Fibroblast of mammary gland (primary cell): ENCODE measurements at places on chromosomes 13 and 19.

DNA sequence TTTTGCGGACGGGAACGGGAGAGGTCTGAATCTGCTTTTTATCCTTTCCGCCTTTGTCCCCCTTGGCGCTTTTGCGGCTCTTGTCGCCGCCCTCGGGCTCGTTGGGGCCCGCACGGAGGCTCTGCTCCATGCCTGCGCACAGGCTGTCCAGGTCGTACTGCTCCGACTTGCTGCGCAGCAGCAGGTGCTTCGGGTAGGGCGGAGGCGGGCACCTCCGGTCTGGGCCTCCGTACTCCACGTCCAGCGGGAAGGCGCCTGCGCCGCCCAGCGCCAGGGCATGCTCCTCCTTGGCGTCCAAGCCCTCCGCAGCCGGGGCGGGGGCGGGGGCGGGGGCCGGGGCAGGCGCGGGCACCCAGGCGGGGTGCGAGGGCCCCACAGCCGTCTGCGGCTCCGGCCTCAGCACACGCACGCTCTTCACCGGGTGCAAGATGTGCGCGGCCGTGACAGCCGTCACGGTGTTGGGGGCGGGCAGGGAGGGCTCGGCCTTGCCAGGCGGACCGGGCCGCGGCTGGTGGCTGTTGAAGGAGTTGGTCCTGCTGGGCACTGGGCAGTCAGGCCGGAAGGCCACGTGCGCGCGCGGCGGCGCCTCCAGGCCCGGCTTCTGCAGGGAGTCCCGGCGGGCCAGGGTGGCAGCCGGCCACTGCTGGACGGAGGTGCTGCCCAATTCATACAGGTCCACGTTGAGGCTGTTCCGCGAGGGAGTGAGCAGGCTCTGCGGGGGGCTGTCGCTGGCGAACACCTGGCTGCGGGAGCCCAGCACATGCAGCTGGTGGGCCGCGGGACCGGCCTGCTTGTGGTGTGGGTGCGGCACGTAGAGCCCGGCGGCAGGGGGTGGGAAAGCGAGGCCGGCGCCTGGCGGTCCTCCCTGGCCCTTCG is 73.1 kb downstream of the LATS2 start:
- no peak for DNase-seq

DNA sequence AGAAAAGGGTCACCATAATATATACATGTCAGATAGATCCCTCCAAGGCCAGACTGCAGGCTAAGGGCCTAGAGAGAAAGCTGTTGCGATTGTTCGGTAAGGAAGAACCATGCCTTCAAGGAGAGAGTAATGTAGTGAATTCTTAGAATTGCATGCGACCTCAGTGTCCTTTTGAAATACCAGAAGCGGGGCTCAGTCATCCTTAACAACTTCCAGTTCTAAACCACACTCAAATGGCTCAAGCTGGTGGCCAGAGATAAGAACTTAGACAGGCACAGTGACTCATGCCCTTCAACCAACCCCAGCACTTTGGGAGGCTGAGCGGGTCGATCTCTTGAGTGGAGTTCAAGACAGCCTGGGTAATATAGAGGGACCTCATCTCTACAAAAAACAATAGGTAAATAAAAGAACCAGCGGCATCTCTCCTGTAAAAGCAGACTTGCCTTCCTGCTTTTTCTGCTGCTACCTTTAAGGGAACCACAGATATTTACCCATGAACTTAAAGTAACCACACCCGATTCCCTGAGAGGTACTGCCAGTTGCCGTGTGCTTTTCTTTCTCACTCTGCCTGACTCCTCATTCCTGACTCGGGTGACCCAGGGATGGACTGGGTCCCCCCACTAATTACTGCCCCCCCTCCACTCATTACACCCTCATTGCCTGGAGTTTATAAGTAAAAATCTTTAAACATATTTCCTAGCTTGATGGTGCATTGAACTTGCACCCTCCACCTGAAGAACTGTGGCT is 15.4 kb upstream of the SIGLEC6 start:
- DNase-seq: no peak

GRCh38 chr13:100803091-100803490 is 128.5 kb upstream of the TMTC4 start:
- DNase-seq: no peak

GRCh38 chr13:109166804-109167203 is 537.4 kb downstream of the MYO16 start:
- DNase-seq: peak; percentile 26

GRCh38 chr19:1213391-1214286 is 8.1 kb downstream of the STK11 start:
- peak; percentile 91 for DNase-seq

- DNase-seq: no peak
Observed at GRCh38 chr13:99408703-99409000, 92.6 kb upstream of the TM9SF2 start.

DNA sequence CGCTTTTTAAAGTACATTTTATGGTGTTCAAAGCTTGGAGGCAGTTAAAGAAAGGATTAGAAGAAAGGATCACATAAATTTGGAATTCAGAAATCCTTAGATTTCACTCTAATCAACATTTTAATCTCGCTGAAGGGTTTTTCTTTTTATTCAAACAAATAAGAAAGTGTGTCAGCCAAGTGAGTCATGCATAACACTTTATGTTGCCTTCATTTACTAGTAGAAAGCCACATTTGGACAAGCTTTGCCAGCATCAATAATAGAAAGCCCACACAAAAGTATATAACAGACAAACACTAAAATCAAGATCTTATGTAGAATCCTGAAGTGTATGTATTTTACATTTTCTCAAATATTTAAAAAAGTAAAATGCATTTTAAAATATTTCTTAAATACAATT is 154.9 kb upstream of the TRPC4 start:
- no peak for DNase-seq

DNA sequence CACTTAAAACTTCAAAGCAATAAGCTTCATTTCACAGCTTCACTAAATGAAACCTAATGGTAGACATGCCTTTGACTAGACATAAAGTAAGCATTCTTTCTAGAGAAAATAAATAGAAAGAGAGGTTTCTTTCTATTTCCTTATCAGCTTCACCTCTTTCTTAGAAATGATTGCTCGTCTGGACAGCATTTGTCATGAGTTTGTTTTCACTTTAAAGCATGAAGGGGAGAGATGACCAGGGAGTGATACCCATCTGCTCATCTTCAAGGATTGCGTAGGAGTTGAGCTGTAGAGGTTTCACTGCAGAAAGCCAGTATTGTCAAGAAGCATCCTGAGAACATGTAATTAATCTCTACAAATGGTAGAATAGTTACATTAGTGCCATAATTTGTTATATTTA is 61.3 kb downstream of the COL4A2 start:
- no peak for DNase-seq

GRCh38 chr13:79723519-79724024 is 242.6 kb downstream of the NDFIP2 start:
- no peak for DNase-seq

- DNase-seq: no peak
Observed at GRCh38 chr13:106173346-106173745, 362.1 kb downstream of the EFNB2 start.

- no peak for DNase-seq
Observed at GRCh38 chr19:19542507-19542906, 4.4 kb downstream of the CILP2 start.

DNA sequence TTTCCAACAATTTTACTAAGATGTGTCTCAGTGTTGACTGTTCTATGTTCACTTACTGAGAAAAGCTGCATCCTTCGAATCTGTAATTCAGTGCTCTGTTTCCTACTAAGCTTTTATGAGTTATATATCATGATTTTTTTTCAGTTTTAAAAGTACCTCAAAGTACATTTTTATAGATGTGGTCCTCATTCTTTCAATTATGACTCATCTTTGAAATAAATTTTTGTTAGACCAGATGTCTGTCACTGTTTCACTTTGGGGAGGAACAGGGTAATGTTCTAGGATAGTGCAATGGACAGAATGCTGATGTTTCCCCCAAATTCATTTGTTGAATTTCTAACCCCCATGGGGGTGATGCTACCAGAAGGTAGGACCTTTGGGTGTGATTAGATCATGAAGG is 74.8 kb downstream of the NALCN start:
- peak; percentile 24 for DNase-seq

DNA sequence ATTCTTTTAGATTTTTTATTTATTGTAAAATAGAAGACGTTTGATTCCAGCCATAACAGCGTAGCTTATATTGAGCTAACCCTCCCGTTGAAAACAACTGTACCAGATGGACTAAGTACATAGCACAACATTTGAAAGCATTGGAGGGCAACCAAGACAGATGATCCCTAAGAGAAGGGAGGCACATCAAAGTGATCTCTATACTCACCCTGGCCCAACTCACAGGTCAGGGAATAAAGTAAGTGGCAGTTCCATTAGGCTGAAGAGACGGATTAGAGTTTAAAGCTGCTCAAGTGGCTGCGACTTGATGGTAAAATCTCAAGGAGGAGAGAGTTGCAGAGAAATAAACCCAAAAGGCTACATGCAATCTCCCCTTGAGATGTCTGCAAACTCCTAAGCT is 65.1 kb upstream of the ITM2B start:
- no peak for DNase-seq

DNA sequence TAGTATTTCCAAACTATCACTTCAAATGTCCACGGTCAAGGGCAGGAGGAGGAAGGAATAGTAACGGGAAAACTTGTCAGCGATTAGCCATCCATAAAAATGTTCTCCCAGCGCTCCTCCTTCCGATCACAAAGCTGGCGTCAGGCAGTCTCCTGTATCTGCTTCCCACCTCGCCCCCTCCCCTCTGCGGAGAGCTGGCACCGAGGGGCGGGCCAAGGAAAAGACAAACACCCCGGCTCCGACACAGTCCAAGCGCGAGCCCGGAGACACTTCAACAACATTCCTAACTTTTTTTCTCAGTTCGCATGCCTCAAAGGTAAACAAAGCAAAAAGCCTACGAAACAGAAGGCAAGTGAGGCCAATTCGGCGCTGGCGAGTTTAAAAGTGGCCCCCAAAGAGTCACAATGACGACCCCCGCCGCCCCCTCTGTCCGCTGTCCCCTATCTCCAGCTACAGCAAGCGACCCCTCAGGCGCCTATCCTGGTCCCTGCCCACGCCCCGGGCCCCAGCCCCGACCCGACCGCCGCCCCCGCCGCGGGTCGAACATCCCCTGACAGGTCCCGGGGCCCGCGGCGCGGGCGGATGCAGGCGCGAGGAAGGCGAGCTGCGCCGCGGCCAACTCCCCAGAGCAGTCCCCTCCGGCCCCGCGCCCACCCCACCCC is 736 bp downstream of the SMAD9 start:
- DNase-seq: peak; percentile 11

- no peak for DNase-seq
Observed at GRCh38 chr13:50697746-50698539, 145.5 kb downstream of the DLEU7 start.

DNA sequence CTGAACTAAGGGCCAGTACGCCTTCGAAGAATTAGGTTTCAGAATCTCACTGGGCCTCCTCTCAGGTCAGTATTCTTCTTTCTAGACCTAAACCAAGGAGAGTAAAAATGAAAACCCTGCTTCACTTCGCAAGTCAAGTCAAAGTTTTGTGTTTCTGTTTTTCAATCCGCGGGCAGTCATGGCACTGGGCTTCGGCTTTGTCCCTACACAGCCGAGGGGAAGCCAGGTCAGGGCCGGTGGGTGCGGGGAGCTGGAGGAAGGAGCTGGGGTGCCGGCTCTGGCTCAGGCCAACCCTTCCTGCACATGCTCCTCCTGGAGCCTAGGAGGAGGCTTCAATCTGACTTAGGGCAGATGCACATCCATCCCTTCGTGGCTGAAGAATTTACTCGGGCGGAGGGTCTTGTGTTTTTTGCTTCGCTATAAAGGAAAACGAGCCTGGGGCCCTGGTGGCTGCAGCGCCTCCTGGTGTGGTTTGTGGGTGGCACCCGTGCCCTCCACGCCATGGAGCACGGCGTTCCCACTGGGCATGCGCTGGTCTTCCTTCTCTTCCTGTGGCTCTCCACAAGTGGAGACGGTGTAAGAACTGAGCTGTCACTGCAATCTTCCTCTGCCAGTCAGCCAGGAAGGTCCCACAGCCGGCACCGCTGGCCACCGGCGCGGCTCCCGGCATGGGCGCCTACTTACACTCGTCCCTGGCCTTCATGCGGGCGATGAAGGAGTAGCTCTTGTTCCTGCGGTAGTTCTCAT is 22.5 kb downstream of the C19orf44 start:
- no peak for DNase-seq

- DNase-seq: no peak
Observed at GRCh38 chr19:11373885-11374432, 507 bp upstream of the SWSAP1 start.

DNA sequence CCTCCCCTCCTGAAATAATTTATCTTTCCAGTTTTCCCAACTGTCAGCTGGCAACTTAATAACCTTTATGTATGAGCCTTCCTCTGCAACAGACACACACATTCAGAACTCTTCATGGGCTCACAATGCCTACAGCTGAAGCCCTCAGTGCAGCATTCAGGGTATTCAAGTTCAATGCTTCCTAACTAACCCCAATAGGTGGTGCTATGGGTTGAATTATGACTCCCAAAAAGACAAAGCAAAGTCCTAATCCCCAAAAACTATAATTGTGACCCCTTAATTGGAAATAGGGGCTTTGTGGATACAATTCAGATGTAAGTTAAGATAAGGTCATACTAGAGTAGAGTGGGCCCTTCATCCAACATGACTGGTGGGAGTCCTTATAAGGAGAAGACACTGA is 202.2 kb downstream of the SUCLA2 start:
- DNase-seq: peak; percentile 42

GRCh38 chr19:11299946-11300810 is 4.2 kb downstream of the TSPAN16 start:
- DNase-seq: no peak

- peak; percentile 41 for DNase-seq
Observed at GRCh38 chr13:98206946-98207345, 29.9 kb upstream of the RNF113B start.

DNA sequence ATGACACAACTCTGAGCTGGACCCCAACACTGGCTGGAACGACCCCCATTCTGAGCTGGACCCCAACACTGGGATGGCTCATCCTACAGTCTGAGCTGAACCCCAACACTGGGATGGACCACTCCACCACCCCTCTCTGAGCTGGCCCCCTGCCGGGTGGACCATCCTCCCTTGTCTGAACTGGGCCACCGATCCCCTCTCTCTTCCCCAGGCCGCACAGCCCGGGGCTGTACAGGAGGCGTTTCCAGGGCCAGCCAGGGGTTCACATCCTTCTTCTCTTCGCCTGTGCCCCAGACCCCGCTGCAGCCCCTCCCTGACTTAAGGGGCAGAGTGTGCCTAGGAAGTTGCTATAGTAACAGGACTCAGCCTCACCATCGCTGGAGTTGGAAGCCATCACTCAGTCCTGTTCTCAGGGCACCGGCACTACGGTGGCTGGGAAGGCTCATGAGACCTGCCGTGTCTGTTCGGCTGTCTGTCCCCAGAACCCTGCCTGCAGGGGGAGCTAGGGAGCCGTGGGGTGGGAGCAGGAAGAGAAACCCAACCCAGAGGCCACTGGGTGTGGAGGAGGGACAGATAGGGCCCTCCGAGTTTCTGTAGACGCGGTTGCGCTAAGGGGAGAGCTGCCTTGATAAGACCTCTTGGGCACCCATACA is 3.7 kb downstream of the PRKACA start:
- DNase-seq: no peak

- no peak for DNase-seq
Observed at GRCh38 chr13:41025518-41025917, 6.4 kb upstream of the ELF1 start.

- DNase-seq: no peak
Observed at GRCh38 chr19:55485439-55486011, 537 bp downstream of the NAT14 start.
